ENCODE measurements at places on chromosomes 16 and 17. TPM values are rescaled to one million over a fixed set of nuclear protein-coding genes. Genes with fewer than 3 reads are reported as not detected.

DNA sequence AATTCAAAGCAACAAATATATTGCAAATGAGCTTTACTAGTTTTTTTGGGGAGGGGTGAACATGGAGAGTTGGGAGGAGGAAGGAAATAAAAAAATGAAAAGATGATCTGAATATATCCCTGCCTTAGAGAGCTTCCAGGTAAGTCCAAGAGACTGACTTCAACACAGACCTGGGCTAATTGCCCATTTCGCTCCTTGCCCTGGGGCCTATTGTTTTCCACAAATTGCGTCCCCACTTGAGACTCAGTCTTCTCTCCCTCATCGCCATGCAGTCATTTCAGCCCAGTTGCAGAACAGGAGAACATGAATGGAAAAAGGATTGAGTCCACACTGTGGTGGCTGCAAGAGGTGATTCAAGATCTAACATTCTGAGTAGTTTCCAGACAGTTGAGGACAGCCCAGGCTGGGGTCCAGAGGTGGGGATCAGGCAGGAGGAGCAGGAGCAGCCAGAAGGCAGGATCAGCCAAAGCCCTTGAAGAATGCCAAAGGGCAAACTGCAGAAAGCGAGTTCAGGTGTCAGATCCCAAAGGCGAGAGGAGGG lies 21.6 kb upstream of the TOB1 start:
- no peak overlapping the region for H3K4me3 ChIP-seq
- no peaks in the 10 kb centered on the region for H3K27me3 ChIP-seq
- peak overlapping the region; percentile 18 for H3K27ac ChIP-seq
- peaks cover 97% of the 10 kb centered on the region for H3K4me1 ChIP-seq
- DNase-seq = no peak

Gene SEPHS2
- 20.7 TPM for total RNA-seq

- DNase-seq = peak; percentile 58
- H3K27me3 ChIP-seq = no peaks in the 10 kb centered on the region
- peaks cover 13% of the 10 kb centered on the region for H3K4me1 ChIP-seq
Observed at GRCh38 chr16:19559242-19559910, 3.9 kb downstream of the VPS35L start.

DNA sequence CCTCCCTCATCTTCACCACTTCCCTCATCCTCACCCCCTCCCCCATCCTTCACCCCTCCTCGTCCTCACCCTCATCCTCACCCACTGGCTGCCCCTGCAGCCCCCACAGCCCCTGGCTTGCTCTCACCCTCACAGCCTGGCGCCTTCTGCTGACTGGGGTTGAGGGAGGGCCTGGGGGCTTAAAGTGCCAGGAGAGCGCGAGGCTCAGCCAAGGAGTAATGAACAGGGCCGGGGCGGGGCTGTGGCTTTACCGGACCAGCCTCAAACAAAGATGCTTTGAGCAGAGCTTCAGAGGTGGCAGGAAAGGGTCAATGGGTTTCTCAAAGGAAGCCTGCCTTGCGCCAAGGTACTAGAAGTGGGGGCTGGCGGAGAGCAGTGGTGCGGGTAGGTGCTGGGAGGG lies at the start of gene PRSS33:
Gene PRSS33, minus strand, starts transcription at position 155 of the 400 bp plus-strand sequence. CDS start 1,013 bp downstream, outside the sequence.
- peaks cover 9% of the 10 kb centered on the region for H3K27me3 ChIP-seq
- H3K4me3 ChIP-seq = no peak within 1 kb of the TSS
- peaks cover 18% of the 10 kb centered on the region for H3K4me1 ChIP-seq
- no peak for DNase-seq
- H3K27ac ChIP-seq = no peak within 1 kb of the TSS

Gene NLRC3
- not detected for total RNA-seq

- no peaks in the 10 kb centered on the region for H3K36me3 ChIP-seq
- H3K4me3 ChIP-seq = peak overlapping the region; percentile 85
- no peaks in the 10 kb centered on the region for H3K27me3 ChIP-seq
- DNase-seq = peak; percentile 87
- peak overlapping the region; percentile 73 for H3K27ac ChIP-seq
- H3K4me1 ChIP-seq = peaks cover 66% of the 10 kb centered on the region
Observed at GRCh38 chr16:67246081-67246755, 1.1 kb downstream of the FHOD1 start.

GRCh38 chr16:85393674-85394451 lies 219.3 kb upstream of the GSE1 start:
- no peak overlapping the region for H3K27ac ChIP-seq
- H3K4me3 ChIP-seq = no peak overlapping the region
- H3K4me1 ChIP-seq = peaks cover 50% of the 10 kb centered on the region
- no peak for DNase-seq

Measured in HepG2 (cell line).